ENCODE measurements at places on chromosomes 1 and 21. TPM values are rescaled to one million over a fixed set of nuclear protein-coding genes. Genes with fewer than 3 reads are reported as not detected.
A peak's percentile ranks its signal among the peaks of the same experiment; 100 is the strongest.

DNA sequence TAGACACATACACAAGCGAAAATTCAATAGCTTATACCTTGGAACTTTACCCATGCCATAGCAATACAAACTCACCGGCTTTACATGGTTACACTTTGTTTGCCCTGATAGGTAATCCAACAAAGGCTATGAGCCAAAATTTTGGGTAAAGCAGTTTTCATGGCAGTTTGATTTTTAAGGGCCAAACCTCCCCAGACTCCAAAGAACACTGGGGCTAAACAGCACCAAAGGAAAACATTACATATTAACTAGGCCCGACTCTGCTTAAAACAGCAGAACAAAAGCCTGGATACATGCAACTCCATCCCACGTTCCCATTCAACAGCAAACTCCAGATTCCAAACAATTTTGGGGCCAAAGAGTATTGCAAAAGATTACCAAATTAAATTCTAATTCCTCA is 4.4 kb upstream of the TMEM125 start:
- H3K4me3 ChIP-seq: no peak overlapping the region
- peaks cover 2% of the 10 kb centered on the region for H3K36me3 ChIP-seq
- peaks cover 25% of the 10 kb centered on the region for H3K27me3 ChIP-seq
- H3K27ac ChIP-seq: no peak overlapping the region
- DNase-seq: no peak

DNA sequence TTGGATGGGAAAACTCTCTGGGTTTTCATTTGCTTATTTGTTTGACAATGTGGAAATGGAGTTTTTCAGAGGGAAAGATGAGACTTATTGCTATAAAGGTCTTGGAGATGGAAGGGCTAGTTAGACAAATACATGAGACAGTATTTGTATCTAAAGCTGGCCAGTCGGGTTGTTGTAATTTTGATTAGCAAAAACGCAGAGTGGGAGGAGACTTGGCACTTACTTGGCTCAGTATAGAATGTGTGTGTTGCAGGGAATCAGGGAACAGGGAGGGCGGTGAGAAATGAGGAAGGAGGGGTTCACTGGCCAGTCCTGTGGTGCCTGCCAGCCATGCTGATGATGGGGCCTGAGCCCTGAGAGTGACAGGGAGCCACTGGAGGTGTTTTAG is 6.0 kb upstream of the FOXE3 start:
- H3K36me3 ChIP-seq: no peaks in the 10 kb centered on the region
- DNase-seq: no peak
- H3K4me3 ChIP-seq: no peak overlapping the region

CFHR4 gene
- total RNA-seq: not detected

CCDC30 gene
- total RNA-seq: 2.8 TPM

GRCh38 chr21:42621166-42621818 is 32.1 kb upstream of the PDE9A start:
- H3K4me3 ChIP-seq: no peak overlapping the region
- no peaks in the 10 kb centered on the region for H3K4me1 ChIP-seq
- no peak overlapping the region for H3K27ac ChIP-seq
- no peak for DNase-seq

- H3K27ac ChIP-seq: no peak overlapping the region
- no peak for DNase-seq
- H3K36me3 ChIP-seq: no peaks in the 10 kb centered on the region
- H3K27me3 ChIP-seq: peaks cover 1% of the 10 kb centered on the region
- H3K4me3 ChIP-seq: no peak overlapping the region
Observed at GRCh38 chr1:11526071-11526895, 47.3 kb downstream of the DISP3 start.

DNA sequence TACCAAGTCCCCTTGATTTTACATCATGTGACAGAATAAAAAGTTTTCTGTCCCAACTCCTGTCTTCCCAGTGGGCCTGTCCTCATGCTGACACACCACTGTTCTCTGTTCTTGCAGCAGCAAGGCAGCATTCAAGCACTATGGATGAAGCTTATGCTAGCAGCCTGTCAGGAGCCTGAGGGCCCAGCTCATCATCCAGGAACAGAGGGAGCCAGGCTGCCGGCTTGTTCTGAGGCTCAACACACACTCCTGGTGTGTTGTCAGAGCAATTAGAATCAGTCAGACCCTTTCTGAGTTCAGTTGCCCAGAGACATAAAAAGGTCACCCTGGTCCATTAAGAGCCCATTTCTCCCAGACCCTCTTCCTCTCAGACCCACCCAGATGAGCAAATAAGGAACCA is 282.9 kb downstream of the SEC16B start:
- H3K4me1 ChIP-seq: no peaks in the 10 kb centered on the region
- H3K36me3 ChIP-seq: peaks cover under 1% of the 10 kb centered on the region
- DNase-seq: no peak
- H3K27me3 ChIP-seq: no peaks in the 10 kb centered on the region

- H3K27ac ChIP-seq: no peak overlapping the region
- no peaks in the 10 kb centered on the region for H3K27me3 ChIP-seq
- no peak for DNase-seq
- H3K4me1 ChIP-seq: no peaks in the 10 kb centered on the region
- no peak overlapping the region for H3K4me3 ChIP-seq
- no peaks in the 10 kb centered on the region for H3K36me3 ChIP-seq
Observed at GRCh38 chr1:237309595-237310118, 267.7 kb downstream of the RYR2 start.

TAF5L gene
- total RNA-seq: 23.4 TPM

GRCh38 chr1:53278298-53278725 is 40.0 kb upstream of the MAGOH start:
- peaks cover 6% of the 10 kb centered on the region for H3K4me1 ChIP-seq
- H3K4me3 ChIP-seq: no peak overlapping the region
- no peaks in the 10 kb centered on the region for H3K27me3 ChIP-seq
- H3K36me3 ChIP-seq: peaks cover 8% of the 10 kb centered on the region

GRCh38 chr1:27862671-27863537 is 9.4 kb upstream of the THEMIS2 start:
- H3K36me3 ChIP-seq: no peaks in the 10 kb centered on the region
- no peak overlapping the region for H3K4me3 ChIP-seq
- no peaks in the 10 kb centered on the region for H3K27me3 ChIP-seq
- H3K27ac ChIP-seq: peak overlapping the region; percentile 53

GRCh38 chr1:87155648-87156047 is 173.0 kb upstream of the LMO4 start:
- peaks cover 15% of the 10 kb centered on the region for H3K4me1 ChIP-seq
- peaks cover 22% of the 10 kb centered on the region for H3K27me3 ChIP-seq
- no peak overlapping the region for H3K4me3 ChIP-seq
- no peak overlapping the region for H3K27ac ChIP-seq
- H3K36me3 ChIP-seq: no peaks in the 10 kb centered on the region

NPHS2 gene
- total RNA-seq: not detected

SCAMP3 gene
- 81.7 TPM for total RNA-seq

DNA sequence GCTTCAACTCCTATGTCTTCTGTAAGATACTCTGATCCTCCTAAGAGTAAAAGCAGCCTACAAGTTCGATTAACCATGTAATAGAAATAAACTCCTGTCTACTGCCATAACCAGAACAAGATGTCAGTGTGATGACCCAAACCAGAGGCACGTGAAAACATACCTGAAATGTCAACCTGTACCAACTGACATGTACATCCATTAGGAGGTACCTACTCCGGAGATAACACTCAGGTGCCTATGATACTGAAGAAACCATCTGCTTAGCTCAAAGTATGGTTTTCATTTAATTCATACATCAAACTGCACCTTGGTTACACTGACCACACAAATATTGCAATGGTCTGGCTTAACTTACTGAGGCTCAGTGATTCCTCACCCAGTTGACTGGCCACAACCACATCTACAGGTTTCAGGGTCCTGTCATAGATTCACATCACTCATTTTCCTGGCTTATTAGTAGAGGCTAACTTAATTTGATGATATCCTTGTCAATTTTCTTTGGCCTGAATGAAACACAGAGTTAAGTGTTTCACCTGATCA is 4.4 kb downstream of the ITPKB start:
- H3K27ac ChIP-seq: peak overlapping the region; percentile 85
- no peak for DNase-seq
- H3K4me1 ChIP-seq: peaks cover 50% of the 10 kb centered on the region
- peak overlapping the region; percentile 90 for H3K4me3 ChIP-seq

All from activated naive CD8-positive, alpha-beta T cell treated with anti-CD3 and anti-CD28 coated beads, Interleukin-2, amount 10 ng/mL, durations not matched to agents 7 days and 5 days (primary cell).